ENCODE measurements at places on chromosomes 2 and 18.

DNA sequence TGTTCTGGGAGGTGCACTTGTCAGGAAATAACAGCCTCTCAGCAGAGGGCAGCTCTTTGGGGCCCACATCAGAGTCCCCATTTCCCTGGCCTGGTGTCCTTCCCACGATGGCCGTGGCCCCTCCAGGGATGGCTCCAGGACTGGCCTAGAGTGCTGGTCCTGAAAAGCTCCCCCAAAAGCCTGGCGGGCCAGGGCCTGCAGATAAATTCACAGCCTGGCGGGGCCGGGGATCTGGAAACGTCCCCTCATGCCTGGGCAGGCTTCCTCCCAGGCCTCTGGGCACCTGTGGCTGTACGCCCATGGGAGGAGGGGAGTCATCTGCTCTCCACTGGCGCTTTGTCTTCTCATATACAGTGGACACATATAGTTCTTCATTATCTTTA, 52.6 kb upstream of the HS6ST1 start:
- no peak for DNase-seq

DNA sequence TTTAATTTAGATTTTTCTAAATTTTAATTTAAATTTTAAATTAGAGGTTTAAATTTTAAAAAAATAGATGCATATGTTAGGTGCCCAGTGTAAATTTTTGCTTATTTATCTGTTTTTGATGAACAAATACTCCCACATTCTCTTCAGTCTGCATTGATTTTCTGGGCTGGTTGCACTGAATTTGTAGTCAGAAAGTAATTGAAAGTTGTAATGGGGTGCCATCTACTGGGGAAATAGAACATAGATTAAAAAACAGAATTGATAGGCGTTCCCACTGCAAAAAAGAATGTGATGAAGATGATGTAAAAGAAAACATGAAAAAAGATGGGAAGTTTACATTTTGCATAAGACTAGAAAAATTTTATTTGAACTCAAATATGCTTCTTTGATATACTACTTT, 51.7 kb upstream of the CCDC85A start:
- DNase-seq, result no peak

DNA sequence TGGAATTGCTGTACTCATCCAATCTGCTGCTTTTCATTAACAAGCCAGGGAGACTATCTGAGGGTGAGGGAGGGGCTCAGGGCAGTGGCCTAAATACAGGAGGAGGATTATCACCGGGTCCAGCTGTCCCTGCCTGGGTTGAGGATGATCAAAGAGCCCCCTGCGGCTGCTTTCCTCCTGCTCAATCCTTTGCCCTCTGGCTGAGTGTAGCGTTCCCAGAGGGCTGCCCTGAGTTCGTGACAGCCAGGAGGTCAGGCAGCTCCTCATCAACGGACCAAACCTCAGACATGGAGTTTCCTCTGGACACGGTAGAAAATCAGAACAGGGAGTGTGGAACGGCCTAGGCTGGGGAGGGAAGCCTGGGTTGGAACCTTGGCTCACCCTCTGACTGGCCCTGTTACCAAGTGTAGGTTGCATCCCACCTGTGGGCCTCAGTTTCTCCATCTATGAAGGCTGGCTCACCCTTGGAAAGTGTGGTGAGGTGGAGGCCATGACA, 23.5 kb downstream of the CIB4 start:
- no peak for DNase-seq

GRCh38 chr2:30565851-30566358, 118.9 kb downstream of the LCLAT1 start:
- DNase-seq, result no peak

DNA sequence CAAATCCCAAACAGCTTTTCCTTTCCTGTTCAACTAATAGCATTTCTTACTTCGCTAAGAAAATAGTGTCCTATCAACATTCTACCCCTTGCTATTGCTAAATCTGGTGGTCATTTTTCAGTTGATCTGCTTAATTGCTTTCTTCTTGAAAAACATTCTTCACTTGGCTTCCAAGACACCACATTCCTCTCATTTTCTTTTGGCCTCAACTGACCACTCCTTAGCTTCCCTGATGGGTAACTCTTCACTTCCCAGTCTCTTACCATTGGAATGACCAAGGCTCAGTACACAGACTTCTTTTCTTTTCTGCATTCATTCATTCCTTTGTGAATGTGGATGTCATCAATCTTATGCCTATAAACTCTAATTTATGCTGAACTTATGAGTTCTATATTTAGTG, 230.8 kb upstream of the CDH2 start:
- DNase-seq, result no peak

- DNase-seq, result no peak
Measured at GRCh38 chr18:75010278-75010677, 198.7 kb downstream of the PTGR3 start.

- DNase-seq, result no peak
Measured at GRCh38 chr2:27653397-27653796, 10.0 kb downstream of the SUPT7L start.

- DNase-seq, result no peak
Measured at GRCh38 chr2:11535899-11536344, 2.1 kb downstream of the GREB1 start.

- no peak for DNase-seq
Measured at GRCh38 chr2:169265591-169265990, 96.7 kb downstream of the LRP2 start.

DNA sequence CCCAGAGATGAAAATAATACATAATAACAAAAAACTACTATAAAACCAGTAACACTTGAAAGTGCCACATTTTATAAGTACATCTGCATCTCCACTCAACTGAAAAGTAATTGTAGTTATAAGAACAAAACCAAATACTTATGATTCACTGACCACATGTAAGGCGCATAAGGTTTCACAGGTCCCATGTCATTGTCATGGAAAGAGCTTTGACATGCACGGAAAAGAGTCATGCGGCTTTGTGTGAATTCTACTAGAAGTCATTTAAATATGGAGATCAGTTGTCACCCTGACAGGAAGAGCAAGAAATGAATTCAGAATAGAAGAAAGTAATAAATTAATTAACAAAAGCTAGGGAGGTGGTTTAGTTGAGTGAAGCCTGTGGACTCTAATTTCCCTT, 459.1 kb downstream of the CDH2 start:
- DNase-seq, result no peak

- no peak for DNase-seq
Measured at GRCh38 chr2:132953771-132954170, 283.8 kb upstream of the LYPD1 start.

- no peak for DNase-seq
Measured at GRCh38 chr2:104703669-104704068, 150.2 kb upstream of the POU3F3 start.

DNA sequence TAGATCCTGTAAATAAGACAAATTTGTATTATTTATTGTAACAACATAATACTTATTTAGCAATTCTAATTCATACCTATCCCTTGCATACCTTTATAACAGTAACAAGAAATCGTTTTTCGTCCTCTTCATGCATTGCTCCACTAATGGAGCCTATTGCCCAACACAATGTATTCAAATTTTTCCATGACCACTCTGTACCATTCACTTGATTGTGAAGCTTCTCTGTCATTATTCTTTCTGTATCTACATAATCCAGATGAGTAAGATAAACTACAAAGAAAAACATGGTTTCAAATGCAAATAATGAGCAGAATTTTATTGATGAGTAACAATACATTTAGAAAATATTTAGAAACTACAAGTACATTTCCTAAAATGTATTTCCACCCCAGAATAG, 21.6 kb upstream of the USP34 start:
- DNase-seq, result no peak

DNA sequence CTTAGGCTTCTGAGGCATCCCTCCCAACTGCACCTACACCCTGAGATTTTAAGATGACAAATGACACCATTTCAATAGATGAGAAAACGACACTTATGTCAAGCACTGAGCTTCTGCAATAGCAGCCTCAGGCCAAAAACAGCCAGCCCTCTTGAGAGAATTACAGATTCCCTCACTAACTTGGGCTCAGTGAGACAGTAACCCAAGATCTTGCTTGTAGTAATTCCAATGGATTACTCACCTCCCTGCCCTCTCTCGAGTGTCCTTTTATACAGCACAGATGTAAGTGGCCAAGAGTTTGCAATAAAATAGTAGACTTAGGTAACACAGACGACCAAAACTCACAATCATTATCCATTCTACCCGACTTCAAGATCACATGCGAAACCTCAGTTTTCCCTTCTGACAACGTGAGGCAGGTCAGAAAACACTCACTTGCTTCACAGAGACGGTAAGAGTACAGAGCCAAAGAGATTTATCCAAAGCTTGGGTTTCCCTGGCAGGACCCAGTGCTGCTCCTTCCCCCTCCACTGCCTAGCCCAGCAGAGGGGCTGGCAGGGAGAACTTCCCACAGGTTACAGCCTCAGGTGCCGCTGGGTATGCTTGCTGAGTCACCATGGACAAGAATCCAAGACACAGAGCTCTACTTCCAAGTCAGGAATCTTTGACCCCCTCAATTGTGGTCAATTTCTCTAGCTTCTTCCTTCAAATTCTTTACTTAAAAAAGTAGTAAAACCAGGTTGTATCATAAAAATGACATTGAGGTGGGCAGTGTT, 181.4 kb downstream of the MYO5B start:
- DNase-seq, result no peak

DNA sequence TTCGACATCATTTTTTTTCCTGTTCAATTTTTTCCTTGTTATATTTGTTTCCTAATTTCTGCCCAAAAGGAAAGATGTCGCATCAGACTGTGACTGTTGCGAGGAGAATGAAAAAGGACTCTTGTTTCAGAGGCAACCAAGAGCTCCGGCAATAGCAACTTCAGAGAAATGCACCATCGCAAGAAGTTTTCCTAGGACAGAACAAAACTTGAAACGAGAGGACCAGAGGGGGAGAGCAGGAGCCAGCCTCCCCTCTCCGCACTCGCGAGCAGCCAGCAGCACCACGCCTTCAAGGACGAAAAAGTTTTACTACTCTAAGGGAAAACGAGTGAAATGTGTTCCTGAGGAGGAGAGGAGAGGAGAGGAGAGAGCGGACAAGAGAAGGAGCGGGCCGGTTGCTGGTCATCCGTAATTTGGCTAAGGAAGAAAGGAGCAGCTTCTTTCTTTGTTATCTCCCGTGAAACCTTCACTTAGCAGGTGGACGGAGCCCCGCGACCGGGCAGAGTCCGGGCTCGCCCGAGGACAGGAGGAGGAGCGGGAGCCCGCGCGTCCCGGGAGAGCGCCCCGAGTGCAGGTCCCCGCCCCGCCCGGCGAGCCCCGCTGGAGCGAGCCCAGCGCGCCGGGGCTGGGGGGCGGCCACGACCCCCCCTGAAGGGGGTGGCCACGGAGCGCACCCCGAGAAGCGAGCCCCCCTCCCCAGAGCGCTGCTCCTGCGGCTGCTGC, 744 bp downstream of the POU3F3 start:
- no peak for DNase-seq

DNA sequence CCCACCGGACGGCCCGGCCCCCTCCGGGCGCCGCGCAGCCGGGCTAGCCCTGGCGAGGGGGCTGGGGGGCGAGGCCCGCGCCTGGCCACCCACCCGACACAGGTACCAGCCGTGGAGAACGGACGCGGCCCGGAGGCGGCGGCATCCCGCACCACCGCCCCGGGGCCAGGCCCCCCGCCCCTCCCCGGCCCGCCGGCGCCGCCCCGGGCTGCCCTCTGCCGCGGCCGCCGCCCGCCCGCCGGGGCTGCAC, 405 bp downstream of the SOS1 start:
- DNase-seq, result no peak

GRCh38 chr2:195488567-195488966, 168.5 kb upstream of the SLC39A10 start:
- no peak for DNase-seq

DNA sequence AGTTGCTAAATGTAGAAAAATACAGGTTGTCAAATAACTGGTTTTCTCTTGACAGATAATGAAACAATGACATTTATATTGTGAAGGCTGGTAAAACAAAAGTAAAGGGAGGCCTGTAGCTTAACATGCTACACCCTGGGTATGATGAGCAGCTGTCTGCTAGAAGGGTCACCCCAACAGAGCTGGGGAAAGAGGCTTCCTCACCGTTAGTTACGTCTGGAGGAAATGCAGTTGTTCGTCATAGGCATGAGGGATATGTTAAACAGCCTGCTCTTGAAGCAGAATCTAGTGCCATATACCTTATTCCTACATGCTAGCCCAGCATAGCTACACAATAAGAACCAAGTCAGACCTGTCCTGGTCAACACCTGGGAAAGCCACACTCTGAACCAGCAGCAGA, 49.9 kb downstream of the LPIN2 start:
- peak; percentile 68 for DNase-seq

GRCh38 chr2:182426918-182427240, at the start of gene PDE1A:
TSS of gene PDE1A (minus strand) at chr2:182427036.
- no peak for DNase-seq
